ENCODE measurements at places on chromosomes 2 and 18.

GRCh38 chr2:118183381-118183780 lies 95.1 kb downstream of the INSIG2 start:
- DNase-seq: no peak

GRCh38 chr2:81644189-81644588 lies 1339.6 kb upstream of the LRRTM1 start:
- DNase-seq: no peak

DNA sequence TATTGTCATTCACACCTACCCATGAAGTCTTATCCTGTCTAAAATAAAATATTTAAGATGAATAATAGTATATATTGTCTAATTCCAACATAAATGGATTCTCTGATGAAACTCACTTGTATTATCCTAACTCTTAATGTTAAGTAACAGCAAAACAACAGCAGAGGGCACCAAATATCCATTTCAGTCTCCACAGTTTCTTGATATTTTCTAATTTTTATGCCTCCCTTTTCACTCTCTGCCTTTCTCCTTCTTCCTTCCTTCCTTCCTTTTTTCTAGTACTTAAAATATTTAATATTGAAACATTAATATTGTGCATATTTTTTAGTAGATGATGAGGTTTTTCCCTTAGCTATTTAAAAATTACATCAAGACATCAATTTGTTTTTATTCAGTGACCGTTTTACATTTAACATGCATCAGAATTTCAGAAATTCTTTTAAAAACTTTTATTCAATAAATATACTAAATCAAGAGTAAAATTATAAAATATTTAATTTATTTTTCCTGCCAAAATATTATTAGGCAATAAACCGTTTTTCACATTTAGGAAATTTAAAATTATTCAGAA lies 97.6 kb downstream of the WDR7 start:
- DNase-seq: peak; percentile 12

DNA sequence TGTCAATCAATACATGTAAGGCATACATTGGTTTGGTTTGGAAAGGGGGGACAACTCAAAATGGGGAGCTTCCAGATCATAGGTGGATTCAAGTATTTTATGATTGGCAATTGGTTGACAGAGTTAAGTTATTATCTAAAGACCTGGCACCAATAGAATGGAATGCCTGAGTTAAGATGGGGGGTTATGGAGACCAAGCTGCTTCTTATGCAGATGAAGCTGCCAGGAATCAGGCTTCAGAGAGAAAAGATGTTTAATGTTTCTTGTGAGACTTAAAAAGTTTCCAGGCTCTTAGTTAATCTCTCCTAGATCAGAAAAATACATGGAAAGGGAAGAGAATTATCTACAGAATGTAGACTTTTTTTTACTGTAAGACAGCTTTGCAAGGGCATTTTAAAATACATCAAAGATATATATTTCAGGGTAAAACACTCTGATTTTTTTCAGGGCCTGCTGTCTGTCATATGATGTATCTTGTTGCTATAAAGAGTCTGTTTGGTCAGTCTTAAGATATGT lies 1343.2 kb upstream of the LRRTM1 start:
- DNase-seq: no peak
